ENCODE measurements at places on chromosomes 7 and 10.

DNA sequence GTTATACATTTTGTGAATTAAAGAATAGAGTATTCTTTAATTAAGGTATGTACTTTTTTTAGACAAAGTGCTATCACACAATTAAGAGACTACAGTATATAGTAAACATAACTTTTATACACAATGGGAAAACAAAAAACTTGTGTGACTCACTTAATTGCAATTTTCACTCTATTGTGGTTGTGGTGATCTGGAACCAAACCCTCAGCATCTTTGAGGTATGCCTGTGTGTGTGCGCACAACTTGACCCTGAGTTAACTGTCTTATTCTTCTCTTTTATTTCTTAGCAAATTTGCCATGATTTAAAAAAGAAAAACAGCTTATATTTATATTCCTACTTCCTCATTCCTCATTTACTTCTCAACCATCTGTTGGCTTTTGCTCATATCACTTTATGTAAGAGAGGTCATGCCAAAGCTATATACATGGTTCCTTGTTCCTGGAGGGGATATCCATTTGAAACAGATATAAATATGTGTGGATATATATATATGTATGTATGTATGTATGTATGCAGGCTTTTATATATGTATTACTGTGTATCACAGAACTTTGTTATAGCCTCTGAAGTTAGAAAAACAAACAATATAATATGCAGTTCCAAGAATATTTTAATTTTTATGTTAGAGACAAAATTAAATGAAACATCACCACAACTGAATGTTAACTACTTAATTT, 259.5 kb upstream of the HGF start:
- no peak for DNase-seq

GRCh38 chr7:93315896-93316295, 83.7 kb downstream of the VPS50 start:
- DNase-seq = no peak

- no peak for DNase-seq
Observed at GRCh38 chr10:88073682-88074081, 210.3 kb downstream of the PTEN start.

GRCh38 chr10:985361-985760, 2.9 kb upstream of the GTPBP4 start:
- DNase-seq = no peak

DNA sequence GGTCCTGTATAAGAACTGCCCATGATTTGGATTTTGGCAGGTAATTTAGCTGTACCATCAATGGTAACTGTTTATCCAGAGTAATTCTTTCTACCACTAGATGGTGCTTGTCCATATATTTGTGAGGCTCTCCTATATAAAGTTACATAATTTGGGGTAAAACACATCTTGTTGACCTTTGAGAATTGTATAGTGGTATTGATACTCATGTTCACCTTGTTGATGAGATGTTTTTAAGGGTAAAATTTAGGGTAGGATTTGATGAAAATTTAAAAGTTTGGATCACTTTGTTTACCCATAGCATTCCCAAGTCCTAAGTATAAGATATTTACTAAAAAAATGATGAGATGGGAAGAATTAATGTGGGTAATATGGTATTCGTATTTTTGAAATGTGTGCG, 31.6 kb downstream of the ST7 start:
- no peak for DNase-seq

GRCh38 chr7:150398108-150398964, 19.2 kb downstream of the ZNF775 start:
- no peak for DNase-seq

GRCh38 chr7:141455723-141456122, 95.5 kb upstream of the AGK start:
- DNase-seq = no peak

DNA sequence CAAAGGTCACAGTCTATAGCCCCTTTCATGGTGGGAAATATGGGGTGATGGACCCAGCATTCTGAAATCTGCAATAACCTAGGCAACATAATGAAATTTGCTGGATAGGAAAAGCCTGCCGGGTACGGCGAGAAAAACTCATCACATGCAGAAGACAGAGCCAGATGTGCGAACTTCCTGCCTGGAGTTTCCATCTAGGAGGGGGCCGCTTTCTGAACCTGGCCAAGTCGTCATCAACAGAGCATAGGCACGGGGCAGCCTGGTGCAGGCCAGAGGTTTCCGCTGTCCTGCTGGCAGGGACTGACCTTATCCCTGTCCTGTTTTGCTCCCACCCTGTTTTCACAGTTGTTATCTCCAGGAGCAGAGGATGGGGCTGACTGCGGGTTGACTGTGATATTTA, 27.4 kb downstream of the CCDC3 start:
- DNase-seq = no peak

- no peak for DNase-seq
Observed at GRCh38 chr7:52648872-52649271, 386.6 kb upstream of the POM121L12 start.

- no peak for DNase-seq
Observed at GRCh38 chr10:1677307-1677939, 59.9 kb downstream of the ADARB2 start.

DNA sequence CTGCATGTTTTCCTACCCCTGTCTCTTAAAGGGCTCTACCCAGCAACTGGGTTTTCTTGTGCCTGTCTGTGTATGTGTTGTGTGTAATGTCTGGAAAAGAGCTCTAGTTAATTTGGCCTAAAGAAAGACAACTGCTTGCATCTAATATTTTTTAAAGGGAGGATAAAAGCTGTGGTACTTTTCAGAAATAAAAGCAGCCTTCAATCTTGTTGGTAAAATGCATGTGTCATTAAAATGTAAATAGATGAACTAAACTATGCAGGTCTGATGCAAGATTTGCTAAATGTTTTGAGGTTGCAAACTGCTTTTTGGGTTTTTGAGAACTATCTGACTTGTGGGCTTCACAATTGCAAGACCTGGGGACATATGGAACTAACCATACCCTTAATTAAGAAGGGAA, 445.3 kb downstream of the HTR7 start:
- no peak for DNase-seq

DNA sequence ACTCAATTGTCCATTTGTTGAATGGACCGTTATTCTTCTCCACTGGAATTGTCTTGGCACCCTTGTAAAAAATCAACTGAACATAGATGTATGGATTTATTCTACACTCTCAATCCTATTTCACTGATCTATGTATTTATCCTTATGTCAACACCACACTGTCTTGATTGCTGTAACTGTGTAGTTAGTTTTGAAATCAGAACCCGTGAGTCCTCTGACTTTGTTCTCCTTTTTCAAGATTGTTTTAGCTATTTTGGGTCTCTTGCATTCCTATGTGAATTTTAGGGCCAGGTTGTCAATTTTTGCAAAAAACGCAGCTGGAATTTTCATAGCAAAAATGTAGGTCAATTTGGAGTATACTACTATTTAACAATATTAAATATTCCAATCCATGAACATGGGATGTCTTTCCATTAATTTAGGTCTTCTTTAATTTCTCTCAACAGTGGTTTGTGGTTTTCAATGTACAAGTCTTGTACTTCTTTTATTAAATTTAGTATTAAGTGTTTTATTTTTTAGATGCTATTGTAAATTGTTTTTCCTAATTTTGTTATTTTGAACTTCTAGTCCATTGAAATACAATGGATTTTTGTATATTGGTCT, 10.0 kb downstream of the CAMK2B start:
- DNase-seq = no peak

DNA sequence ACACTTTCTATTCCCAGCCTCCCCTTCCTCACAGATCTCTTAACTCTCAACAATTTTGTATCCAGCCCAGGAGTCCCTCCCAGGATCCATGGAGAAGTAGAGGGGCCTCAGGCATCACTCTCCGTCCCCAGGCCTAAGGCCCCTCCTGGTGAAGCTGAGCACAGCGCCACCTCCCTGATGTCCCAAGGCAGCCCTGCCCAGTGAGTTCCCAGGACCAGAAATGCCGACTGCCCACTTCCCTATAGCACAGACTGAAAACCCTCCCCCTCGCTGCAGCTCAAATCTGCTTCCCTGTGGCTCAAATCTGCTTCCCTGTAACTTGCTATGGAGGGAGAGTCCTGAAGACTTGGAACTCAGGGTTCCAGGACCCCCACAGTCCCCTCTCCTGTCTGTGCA, 35.6 kb downstream of the YKT6 start:
- no peak for DNase-seq

GRCh38 chr7:47008461-47008860, 573.5 kb downstream of the TNS3 start:
- no peak for DNase-seq

DNA sequence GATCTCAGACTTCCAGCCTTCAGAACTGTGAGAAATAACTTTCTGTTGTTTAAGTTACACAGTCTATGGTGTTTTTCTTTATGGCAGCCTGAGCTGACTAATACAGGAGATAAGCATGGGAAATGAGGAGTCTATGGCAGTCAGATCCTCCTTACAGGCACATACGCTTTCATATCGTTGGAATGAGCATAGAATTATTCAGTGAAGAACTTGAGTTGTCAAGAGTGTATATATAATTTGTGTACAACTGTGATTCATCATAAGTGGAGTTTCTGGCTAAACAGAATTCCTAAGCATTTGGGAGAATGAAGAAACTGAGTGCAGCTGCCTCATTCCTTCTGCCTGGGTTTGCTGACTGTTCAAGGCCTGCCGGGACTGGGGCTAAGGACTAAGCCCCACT, 516.7 kb downstream of the ADRA2A start:
- DNase-seq = no peak

- no peak for DNase-seq
Observed at GRCh38 chr10:10892290-10892875, 125.3 kb upstream of the CELF2 start.

All from GM13977 (cell line).